ENCODE measurements at places on chromosomes 7 and 10. TPM values are rescaled to one million over a fixed set of nuclear protein-coding genes. Genes with fewer than 3 reads are reported as not detected.

SLC18A3 gene
- not detected for total RNA-seq

RET gene
- 0.08 TPM for total RNA-seq

ATG9B gene
- 0.13 TPM for total RNA-seq

PLXNA4 gene
- total RNA-seq = 0.65 TPM

WDR86 gene
- total RNA-seq = 1.7 TPM

FGF8 gene
- total RNA-seq = not detected

NUPR2 gene
- not detected for total RNA-seq

BHLHA15 gene
- not detected for total RNA-seq

ASB10 gene
- not detected for total RNA-seq

CALML3 gene
- total RNA-seq = not detected

PFKP gene
- 92.5 TPM for total RNA-seq

NEUROG3 gene
- total RNA-seq = not detected

HPSE2 gene
- total RNA-seq = not detected

RASSF4 gene
- 11.2 TPM for total RNA-seq

STEAP1B gene
- 4.4 TPM for total RNA-seq

P4HA1 gene
- total RNA-seq = 189 TPM

MACROH2A2 gene
- 30.7 TPM for total RNA-seq

CYP3A4 gene
- total RNA-seq = not detected

SHTN1 gene
- 2.1 TPM for total RNA-seq

SPDYE3 gene
- not detected for total RNA-seq

HACD1 gene
- total RNA-seq = 7.8 TPM

LRRD1 gene
- total RNA-seq = 0.56 TPM

NRG3 gene
- total RNA-seq = not detected

MUC12 gene
- total RNA-seq = not detected

PDZD7 gene
- total RNA-seq = 0.91 TPM

CTAGE4 gene
- total RNA-seq = 0.72 TPM

CFTR gene
- total RNA-seq = 0.13 TPM

TSPAN13 gene
- total RNA-seq = 33.0 TPM

FANK1 gene
- 3.0 TPM for total RNA-seq

LRRC18 gene
- not detected for total RNA-seq

TNS3 gene
- 17.2 TPM for total RNA-seq

OLAH gene
- total RNA-seq = 0.65 TPM

PLEKHA8 gene
- 9.8 TPM for total RNA-seq

PSAP gene
- 988 TPM for total RNA-seq

ATOH7 gene
- 0.48 TPM for total RNA-seq

HMX3 gene
- total RNA-seq = not detected

HOXA3 gene
- 8.1 TPM for total RNA-seq

SLC13A1 gene
- not detected for total RNA-seq

PAX4 gene
- total RNA-seq = not detected

FLNC gene
- 98.9 TPM for total RNA-seq

FRMD4A gene
- total RNA-seq = 21.5 TPM

PNLIPRP2 gene
- not detected for total RNA-seq

NRP1 gene
- total RNA-seq = 163 TPM

PYROXD2 gene
- 8.3 TPM for total RNA-seq

VSTM4 gene
- 6.6 TPM for total RNA-seq

ACBD7 gene
- total RNA-seq = 0.40 TPM

EBF3 gene
- total RNA-seq = 0.88 TPM

SORCS1 gene
- 0.08 TPM for total RNA-seq

SEMA3C gene
- 102 TPM for total RNA-seq

POLR2J2 gene
- 0.40 TPM for total RNA-seq

TMEM176B gene
- not detected for total RNA-seq

CRYGN gene
- not detected for total RNA-seq
